ENCODE measurements at places on chromosomes 16 and 17. TPM values are rescaled to one million over a fixed set of nuclear protein-coding genes. Genes with fewer than 3 reads are reported as not detected.

The WNK4 gene
- 0.24 TPM for total RNA-seq

The ABI3 gene
- 8.8 TPM for total RNA-seq

DNA sequence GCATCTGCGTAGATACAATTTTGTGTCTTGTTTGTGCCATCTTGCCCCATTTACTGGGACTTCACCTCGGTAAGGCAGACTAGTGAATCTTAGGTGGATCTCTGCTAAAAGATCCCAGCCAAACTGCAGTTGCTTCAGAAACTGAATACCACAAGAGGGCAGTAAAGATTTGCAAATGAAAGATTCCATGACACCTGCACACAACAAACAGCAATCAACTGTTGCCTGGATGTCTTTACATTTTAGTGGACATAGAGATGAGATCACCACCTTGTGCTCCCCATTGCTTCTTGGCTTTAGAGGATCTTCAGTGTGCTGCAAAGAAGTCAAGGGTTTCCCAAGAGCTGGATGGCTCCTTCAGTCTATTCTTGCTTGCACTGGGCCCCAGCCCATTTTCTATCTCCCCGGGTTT is 119.2 kb upstream of the CACNG5 start:
- no peaks in the 10 kb centered on the region for H3K4me1 ChIP-seq
- H3K4me3 ChIP-seq: no peak overlapping the region
- DNase-seq: no peak
- H3K36me3 ChIP-seq: no peaks in the 10 kb centered on the region

The ACSF3 gene
- total RNA-seq: 33.2 TPM

The KDM6B gene
- total RNA-seq: 44.8 TPM

The KAT2A gene
- 24.8 TPM for total RNA-seq

The LGALS9B gene
- total RNA-seq: 0.21 TPM

The IL17C gene
- not detected for total RNA-seq

- no peaks in the 10 kb centered on the region for H3K36me3 ChIP-seq
- no peak overlapping the region for H3K4me3 ChIP-seq
- H3K4me1 ChIP-seq: no peaks in the 10 kb centered on the region
- H3K27me3 ChIP-seq: no peaks in the 10 kb centered on the region
- H3K27ac ChIP-seq: no peak overlapping the region
- DNase-seq: no peak
These were observed 28.6 kb upstream of the SPNS3 start for GRCh38 chr17:4405038-4405669.

Data from aorta (tissue), 5 donors.